ENCODE measurements at places on chromosomes 5 and 9.

DNA sequence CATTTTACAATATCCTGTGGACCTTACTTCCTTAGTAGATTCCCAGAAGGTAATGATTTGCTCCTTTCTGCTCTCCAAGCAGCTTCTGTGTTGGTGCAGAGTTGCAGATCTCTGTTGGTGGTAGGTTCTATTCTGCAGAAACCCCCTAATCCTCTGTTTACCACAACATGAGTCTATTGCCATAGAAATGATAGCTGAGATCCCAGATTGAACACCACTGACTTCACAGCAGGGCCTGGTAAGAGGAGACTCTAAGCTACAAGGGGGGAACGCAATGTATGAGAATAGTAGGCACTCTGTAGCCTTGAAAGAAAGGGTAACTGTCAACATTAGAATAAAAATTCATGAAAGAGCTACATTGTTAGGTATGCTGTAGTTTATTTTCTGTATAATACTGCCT is 59.5 kb downstream of the MUSK start:
- no peak for DNase-seq

- no peak for DNase-seq
These were observed 180.2 kb downstream of the DENND1A start for GRCh38 chr9:123749580-123750202.

DNA sequence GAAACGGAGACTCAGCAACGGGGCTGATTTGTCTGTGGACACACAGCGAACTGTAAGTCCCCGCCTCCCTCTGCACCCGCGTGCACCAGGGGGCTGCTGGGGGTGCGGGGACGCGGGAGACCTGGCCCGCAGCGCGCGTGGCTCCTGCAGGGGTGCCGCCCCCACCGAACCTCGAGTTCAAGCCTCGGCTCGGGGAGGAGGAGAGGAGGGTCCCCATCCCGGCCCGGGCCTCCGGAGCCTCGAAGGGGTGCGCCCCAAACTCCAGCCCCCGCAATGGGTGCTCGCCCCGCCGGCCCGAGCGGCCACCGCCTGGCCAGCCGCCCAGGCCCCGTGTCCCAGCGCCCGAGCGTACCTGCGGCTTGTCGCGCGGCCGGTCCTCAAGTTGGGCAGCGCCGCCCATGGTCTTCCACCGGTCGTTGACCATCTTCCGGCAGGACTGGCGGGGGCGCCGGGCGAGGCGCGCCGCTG is 829 bp downstream of the FIBCD1 start:
- DNase-seq = no peak

- DNase-seq = no peak
These were observed 146.5 kb downstream of the MTX3 start for GRCh38 chr5:79844571-79844970.

DNA sequence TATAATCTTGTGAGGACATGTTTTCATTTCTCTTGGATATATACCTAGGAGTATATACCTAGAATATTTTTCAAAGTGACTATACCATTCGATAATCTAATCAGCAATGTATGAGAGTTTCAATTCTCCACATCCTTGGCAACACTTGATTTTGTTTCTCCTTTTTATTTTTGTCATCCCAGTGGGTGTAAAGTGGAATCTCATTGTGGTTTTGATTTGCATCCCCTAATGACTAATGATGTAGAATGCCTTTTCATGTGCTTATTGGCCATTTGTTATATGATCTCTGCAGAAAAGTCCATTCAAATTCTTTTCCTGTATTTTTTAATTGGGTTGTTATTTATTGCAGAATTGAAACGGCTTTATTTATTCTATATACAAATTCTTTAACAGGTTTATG is 15.2 kb downstream of the ZCCHC9 start:
- no peak for DNase-seq

GRCh38 chr9:113817171-113817570 is 58.9 kb upstream of the ZNF618 start:
- DNase-seq = no peak

DNA sequence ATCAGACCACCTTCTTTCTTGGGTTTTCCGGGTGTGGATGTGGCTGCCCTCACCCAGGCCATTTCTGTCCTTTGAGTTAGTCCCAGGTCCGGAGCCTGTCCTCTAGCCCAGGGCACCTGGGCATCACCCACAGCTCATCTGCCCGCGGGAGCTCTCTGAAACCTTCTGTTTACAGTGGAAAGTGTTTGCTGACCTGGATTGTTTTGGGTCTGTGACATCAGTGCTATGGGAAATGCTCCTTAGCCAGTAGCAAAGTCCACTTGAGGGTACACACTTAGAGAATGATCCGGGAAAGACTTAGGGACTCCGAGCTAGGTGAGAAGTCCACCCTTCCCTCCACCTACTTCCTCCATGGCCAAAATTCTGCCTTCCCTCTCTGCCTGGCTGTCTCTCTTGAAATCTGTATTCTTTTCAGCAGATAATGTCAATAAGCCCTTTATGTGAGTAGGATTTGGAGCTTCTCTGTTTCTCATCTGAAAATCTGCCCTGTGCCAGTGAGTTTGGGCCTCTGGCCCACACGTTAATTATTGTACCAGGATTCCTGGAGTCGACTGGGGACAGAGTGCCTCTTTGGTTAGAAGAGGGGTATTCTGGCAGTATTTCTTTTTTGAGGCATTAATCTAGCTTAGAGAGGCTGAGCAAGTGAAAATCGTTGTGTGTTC is 19.9 kb downstream of the ABLIM3 start:
- DNase-seq = no peak

DNA sequence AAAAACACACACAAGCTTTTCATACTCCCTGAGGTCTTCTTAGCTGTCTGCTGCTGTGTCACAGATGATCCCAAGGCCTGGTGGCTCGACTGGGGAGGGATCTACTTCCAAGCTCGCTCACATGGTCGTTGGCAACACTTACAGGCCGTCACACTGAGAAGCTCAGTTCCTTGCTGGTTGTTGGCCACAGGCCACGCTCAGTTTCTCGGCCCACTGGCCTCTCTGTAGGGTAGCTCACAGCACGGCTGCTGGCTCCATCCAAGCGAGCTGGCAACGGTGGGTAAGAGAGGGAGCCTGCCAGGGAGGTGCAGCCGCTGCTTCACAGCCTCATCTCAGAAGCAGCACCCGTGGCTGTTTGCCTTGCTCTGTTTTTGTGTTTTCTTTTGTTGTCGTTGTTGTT is 43.8 kb upstream of the GFPT2 start:
- no peak for DNase-seq

DNA sequence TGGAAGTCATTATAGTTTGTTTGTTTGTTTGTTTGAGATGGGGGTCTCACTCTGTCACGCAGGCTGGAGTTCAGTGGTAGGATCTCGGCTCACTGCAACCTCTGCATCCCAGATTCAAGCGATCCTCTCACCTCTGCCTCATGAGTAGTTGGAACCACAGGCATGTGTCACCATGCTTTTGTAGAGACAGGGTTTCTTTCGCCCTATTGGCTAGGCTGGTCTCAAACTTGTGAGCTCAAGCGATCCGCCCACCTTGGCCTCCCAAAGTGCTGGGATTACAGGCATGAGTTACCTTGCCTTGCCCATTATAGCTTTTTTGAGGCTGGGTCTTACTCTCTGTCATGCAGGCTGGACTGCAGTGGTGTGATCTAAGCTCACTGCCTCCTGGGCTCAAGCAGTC is 28.8 kb downstream of the NSD1 start:
- DNase-seq = no peak

DNA sequence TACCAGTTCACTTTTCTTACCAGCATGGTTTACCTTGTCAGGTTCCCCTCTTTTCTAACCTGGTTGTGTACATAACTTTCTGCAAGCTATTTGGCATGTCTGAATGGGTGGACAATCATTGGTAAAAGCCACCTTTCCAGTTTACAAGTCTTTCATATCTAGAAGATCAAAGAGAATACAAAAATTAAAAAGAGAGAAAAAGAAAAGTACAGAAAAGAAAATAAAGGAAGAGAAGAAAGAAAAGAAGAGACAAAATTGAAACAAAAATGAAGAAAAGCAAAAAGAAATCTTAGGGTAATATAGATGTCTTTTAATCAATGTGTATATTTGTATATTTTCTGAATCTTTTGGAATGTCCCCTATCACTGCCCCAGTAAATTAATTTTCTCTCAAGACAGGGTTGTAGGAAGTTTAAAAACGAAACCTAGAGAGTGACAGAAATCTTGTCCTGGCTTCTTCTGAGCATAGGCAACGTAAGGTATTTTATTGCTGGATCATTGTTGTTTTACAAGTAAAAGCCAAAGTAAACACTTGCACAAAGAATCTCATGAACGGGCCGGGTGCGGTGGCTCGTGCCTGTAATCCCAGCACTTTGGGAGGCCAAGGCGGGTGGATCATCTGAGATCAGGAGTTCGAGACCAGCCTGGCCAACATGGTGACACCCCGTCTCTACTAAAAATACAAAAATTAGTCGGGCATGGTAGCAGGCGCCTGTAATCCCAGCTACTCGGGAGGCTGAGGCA is 98.7 kb upstream of the IFNE start:
- no peak for DNase-seq

DNA sequence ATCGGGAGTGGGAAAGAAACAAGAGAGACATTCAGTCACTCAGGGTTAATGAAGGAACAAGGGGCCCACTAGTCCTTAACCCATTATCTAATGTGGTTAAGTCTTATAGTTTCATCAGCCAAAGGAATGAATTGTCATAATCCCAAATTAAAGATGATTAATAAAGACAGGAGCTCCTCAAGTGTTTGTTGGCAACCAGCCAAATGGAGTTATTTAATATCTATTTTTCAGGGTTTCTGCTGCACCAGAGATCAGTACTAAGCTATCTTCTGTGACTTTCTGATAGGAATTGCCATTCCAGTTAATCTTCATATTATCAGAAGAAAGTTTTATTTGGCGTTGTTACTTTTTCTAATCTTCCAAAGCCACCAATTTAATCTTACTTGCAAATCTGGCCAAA is 34.0 kb upstream of the FCHO2 start:
- DNase-seq = peak; percentile 70

DNA sequence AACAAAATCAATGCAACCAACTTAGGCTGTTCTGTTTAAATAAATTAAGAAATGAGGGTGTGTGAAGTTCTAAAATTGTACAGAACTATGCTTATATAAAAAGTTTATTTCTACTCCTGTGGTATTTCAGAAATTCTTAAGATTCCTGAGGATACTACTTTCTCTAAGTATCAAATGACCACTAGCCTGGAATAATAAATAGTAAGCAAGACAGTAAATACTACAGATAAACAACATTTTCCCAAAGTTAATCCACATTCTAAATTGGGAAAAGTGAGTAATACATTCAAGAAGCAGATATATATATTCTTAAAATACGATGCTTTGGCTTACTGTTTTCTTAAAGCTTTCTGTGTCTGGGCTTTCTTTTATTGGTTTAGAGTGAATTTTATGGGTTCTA is 29.5 kb downstream of the CCNH start:
- no peak for DNase-seq

DNA sequence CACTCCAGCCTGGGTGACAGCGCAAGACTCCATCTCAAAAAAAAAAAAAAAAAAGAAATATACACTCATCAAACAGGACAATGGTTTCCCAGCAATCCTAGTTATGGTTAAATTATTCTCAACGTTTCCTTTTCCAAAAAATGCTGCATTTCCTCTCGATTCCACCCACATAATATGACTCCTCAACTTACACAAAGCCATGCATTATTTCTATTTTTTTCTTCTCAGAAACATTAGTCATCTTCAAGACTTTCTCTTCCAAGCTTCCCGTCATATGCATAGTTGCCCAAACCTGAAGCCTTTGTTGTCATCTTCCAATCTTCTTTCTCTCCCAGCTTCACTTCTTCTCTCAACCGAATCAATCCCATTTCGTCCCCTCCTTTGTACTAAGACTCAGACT is 61.4 kb upstream of the RANBP6 start:
- DNase-seq = no peak

- no peak for DNase-seq
These were observed 26.9 kb downstream of the ADAM19 start for GRCh38 chr5:157548513-157549282.

- no peak for DNase-seq
These were observed 10.3 kb downstream of the ITGA2 start for GRCh38 chr5:52999344-52999949.

- no peak for DNase-seq
These were observed 254.3 kb downstream of the CDH12 start for GRCh38 chr5:22598796-22599195.

- DNase-seq = no peak
These were observed 27.8 kb upstream of the LAMC3 start for GRCh38 chr9:130981002-130981755.

DNA sequence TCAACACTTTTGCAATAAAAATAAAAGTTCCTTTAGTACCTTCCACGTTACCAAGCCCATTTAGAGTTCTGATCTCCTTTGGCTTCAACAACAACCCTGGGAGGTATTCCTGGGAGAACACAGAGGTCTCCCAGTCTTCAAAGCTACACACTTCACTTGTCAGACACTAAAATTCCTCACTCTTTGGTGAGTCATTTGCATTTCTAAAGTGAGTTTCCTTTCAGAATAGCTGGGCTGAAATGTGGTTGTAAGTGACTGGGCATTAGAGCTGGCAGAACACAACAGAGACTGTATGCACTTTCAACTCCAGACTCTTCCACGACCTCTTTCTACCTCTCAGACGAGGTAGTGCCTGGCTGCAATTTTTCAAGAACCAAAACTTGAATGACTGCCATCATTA is 11.5 kb upstream of the F2RL1 start:
- no peak for DNase-seq

DNA sequence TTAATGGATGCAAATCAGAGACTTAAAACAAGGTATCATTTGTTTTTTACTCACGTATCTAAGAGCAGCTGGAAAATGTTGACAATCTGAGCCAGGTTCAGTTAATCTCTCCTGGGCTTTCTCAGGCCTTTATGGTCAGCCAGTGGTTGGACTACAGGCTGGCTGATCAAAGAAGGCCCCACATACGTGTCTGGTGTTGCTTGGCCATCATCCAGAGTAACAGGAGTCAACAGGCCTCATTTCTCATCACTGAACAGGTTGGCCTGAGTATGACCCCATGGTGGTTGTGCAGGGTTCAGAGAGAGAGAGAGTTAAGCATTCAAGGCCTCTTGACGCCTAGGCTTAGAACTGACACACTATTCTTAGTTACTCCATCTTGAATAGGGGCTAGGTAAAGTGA is 97.0 kb upstream of the VLDLR start:
- no peak for DNase-seq

DNA sequence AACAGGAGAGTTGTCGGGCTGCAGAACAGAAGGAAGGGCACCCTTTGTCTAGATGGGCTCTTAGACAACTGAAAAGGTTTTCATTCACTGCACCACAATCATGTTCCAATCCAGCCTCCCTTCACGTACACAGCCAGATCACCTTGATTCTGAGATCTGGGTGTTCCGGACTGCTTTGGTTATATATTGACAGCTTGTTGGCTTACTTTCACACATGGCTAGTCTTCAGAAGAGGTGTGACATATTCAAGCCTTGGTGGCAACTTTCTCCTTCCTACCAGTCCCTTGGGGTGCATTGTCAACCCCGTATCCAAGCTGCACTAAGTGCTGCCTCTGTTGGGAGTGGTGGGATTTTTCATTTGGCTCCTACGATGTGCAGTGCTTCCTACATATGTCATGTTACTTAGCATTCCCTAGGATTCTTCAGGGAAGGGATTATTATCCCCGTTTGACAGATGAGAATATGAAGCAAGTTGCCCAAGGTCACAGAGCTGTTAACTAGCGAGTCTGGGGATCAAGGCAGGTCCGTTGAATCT is 100.6 kb downstream of the LIFR start:
- no peak for DNase-seq
